ENCODE measurements at places on chromosomes 12 and 14.

- DNase-seq = peak; percentile 79
Observed at GRCh38 chr14:20683891-20684661, at the start of gene RNASE4. TSS of gene RNASE4 (plus strand) at chr14:20684560. CDS start at chr14:20699372, 14,812 bp downstream.

- no peak for DNase-seq
Observed at GRCh38 chr12:77045183-77045582, 20.2 kb downstream of the E2F7 start.

- DNase-seq = no peak
Observed at GRCh38 chr12:95390932-95391331, 83.0 kb upstream of the METAP2 start.

DNA sequence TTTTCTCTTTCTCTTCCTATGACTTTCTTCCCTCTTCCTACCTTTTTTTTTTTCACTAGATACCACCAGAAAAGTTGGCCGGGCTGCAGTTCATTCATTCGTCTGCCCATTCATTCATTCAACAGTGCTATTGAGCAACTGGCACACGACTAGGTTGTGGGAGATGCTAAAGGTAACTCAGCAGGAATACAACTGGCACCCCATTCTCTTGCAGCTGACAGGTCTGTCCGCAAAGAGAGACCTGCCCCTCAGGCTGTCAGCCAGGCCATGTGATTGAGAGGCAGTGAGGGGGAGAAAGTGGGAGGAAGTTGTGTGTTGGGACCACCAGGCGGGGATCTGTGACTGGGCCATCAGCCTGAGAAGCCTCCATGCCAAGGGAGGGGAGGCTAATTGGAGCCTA, 105.2 kb downstream of the TSPAN9 start:
- no peak for DNase-seq

- no peak for DNase-seq
Observed at GRCh38 chr12:17971850-17972249, 118.1 kb downstream of the RERGL start.

- DNase-seq = peak; percentile 37
Observed at GRCh38 chr14:74882103-74882920, 596 bp downstream of the DLST start.

DNA sequence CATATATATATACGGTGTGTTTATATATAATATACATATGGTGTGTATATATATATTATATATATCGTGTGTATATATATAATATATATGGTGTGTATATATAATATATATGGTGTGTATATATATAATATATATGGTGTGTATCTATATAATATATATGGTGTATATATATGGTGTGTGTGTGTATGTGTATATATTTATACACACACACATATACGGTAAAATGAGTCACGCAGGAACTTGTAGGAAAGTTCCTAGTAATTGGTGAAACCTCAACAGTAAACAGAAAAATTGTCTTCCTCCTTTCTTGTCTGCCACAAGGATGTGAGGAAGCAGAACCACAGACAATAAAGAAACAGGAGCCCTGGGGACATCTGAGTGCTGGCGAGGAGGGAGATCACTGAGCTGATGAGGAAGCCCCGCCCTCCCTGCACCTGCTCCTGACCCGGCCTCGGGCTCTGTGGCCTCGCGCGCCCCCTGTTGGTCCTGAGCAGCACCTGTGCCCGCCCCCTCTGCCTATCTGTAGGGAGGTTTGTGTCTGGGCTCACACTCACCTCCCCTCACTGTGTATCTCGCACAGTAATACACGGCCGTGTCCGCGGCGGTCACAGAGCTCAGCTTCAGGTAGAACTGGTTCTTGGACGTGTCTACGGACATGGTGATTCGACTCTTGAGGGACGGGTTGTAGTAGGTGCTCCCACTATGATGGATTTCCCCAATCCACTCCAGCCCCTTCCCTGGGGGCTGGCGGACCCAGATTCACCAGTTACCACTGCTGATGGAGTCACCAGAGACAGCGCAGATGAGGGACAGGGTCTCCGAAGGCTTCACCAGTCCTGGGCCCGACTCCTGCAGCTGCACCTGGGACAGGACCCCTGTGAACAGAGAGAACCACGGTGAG, 1079.4 kb downstream of the TMEM121 start:
- peak; percentile 77 for DNase-seq

- peak; percentile 78 for DNase-seq
Observed at GRCh38 chr14:73728717-73729330, 14.6 kb upstream of the PNMA1 start.

DNA sequence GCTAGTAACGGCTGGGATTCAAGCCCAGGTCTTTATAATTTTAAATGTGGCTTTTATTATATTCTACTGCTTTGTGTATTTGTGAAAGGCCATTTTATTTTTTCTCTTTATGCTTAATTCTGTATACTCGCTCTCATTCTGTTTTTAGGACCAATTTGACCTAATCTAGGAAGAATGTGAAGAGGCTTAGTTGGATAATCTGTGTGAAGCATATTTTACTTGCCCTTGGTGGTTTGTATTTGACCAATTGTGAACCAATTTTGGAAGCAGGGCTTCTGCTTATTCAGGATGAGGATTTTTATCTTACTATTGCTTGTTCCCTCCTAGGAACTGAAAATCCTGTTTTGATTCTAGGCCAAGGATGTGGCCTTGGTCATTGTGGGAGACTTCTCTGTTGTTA, 113.1 kb downstream of the TTC6 start:
- DNase-seq = no peak

GRCh38 chr12:92496790-92497189, 206.0 kb upstream of the PLEKHG7 start:
- no peak for DNase-seq

GRCh38 chr12:71591601-71592000, 72.0 kb downstream of the ZFC3H1 start:
- DNase-seq = no peak

DNA sequence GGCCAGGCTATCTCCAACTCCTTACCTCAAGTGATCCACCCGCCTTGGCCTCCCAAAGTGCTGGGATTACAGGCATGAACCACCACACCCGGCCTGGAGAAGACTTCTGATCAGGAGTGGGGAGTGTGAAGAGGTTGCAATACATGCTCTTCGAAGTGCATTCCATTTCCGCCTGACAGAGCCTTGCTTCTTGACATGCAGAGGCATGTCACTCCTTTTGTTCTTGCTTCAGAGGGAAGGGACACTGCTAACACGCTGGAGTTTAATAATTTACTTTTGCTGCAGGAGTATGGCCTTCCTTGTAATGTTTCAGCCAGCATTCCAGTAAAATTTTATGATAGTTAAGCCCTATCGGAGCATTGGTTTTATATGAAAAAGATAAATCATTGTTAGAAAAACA, 74.9 kb downstream of the SLC25A47 start:
- no peak for DNase-seq

DNA sequence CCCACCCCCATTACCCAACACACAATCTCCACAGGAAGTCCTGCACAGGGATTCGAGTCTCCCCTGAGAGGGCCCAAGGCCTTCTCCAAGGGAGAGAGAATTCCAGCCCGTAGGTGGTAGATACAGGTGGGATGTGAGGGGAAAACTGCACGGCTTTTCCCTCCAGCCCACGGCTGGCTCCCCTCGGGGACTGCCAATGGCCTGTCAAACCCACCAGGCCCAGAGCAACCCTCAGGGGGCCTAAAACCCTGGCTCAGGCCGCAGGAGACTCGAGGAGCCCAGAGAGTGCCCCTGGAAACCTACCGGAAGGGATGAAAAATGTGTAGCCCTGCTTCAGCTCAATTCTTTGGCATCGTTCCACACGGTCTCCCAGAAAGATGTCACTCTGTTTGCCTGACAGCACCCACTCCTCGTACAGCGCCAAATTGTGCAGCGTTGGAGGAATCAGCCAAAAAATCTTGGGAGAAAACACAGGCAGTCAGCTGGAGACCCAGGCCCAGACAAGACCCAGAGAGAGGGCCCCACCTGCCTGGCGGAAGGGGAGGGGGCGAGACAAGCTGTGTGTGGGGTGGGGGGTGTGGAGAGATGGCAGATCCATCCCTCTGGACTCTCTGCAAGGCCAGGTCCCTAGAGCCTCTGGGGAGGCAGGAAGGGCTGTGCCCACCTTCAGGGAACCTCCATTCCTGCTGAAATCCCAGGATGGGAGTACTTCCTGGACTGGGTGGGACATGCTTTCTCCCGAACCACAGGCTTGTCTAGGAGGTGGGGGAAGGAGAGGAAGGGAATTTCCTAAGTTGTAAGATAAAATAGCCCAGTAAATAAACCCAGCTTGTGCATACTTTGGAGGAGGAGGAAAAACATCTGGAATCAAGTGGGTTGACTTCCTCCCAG, 48.1 kb downstream of the KDM2B start:
- no peak for DNase-seq

GRCh38 chr12:176321-177181, 37.4 kb downstream of the SLC6A12 start:
- DNase-seq = no peak

DNA sequence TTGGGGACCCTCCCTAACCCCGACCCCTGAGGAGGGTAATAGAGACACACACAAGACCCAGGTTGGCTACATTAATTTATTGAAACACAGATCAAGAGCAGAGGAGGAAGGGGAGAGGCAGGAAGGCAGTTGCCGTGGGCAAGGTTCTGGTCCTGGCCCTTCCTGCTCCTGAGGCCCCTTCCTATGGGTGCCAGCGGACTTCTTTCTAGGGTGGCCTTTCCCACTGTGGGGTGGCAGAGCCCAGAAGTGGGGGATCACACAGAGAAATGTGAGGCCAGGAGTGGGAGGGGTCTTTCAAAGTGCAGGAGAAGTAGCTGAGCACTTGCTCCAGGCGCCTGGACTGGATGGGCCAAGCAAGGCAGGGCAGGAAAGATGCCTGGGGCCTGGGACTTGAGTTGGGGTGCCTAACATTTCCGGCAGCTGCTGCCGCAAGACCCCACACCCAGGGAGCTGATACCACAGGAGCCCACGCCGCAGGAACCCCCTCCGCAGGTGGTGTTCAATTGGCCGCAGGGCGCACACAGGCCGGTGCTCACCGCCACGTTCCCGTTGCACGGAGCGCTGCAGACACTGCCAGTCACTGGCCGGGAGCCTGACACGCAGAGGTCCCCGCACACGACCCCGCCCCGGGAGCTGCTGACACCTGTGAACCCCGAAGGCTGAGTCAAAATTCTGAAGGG, 5.3 kb downstream of the KRT81 start:
- no peak for DNase-seq

GRCh38 chr14:65753061-65753460, 340.5 kb downstream of the FUT8 start:
- no peak for DNase-seq

DNA sequence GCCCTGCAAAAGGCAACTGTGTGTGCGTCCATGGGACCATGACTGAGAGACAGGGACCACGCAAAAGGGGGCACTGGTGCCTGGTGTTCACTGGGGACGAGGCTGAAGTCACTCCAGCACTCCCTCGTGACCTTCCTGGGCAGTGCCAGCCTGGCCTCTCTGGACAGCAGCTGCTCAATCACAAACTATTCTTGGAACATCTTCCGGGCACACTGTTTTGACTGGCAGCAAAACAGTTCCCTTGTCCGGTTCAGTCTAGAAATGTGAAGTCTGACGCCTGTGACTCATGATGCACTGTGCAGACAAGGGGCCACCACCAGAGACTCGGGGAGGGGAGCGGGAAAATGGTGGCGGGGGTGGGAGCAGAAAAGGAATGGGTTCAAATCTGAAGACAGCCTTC, 20.8 kb downstream of the SNRNP35 start:
- DNase-seq = no peak

- DNase-seq = no peak
Observed at GRCh38 chr14:45976001-45976400, 675.6 kb downstream of the RPL10L start.

DNA sequence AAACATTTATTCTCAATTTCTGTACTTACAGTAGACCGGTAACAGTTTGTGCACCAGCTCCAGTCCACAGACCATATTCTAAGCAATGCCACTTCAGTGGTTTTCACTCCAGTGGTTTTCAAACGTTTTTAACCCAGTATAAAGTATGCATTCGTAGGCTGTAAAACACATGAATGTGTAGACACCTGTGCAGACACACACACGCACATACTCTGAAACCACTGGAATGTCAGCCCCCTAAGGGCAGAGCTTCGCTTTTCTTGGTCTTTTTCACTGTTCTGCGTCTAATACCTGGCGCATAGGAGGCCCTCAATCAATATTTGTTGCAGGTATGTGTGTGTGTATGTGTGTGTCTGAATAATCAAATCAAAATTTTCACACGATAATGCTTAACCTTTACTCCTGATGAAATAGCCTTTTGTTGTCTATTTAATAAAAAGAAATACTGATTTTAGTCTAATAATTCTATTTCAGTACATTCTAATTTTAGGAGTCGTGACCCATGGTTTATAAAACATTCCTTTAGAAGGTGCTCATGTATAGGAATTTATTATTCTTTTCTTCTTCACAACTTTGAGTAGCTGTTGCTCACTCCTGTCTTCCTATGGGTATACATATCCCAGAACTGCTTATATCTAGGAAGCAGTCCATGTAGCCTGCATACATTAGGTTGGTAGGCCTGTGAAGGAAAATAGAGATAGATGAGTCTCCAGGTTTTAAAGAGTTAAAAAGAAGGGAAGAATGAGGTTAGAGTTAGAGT, 73.6 kb upstream of the REP15 start:
- DNase-seq = no peak

- DNase-seq = no peak
Observed at GRCh38 chr14:68047906-68048305, 228.3 kb downstream of the RAD51B start.

DNA sequence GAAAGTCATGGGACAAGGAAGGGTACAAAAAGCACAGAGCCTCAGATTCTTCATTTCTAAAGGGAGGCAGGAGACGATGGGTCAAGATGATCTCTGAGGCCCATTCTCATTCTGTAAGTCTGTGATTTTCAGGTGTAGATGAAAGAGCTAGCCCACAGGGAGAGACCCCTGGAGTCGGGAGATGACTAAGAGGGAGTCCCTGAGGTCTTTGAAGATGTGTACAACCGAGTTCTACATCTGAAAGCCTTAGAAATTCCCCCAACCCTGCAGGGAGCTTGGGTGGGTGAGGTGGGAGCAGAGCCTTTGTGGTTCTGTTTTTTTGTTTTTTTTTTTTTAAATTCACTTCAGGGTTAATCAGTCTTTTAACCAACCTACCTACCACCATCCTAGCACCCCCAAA, 3.1 kb downstream of the WNT10B start:
- DNase-seq = no peak

GRCh38 chr12:107079172-107080011, 14.0 kb downstream of the CRY1 start:
- DNase-seq = no peak

DNA sequence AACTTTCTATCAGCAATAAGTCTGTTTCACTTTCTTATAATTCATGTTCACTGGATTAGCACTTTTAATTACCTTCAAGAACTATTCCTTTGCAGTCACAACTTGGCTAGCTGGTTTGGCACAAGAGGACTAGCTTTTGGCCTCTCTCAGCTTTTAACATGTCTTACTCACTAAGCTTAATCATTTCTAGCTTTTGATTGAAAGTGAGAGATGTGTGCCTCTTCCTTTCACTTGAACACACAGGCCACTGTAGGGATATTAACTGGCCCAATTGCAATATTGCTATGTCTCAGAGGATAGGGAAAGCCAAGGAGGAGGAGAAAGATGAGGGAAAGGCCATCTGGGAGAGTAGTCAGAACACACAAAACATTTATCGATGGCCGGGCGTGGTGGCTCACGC, 92.7 kb downstream of the PRICKLE1 start:
- no peak for DNase-seq
